ENCODE measurements at places on chromosomes 6 and 20. TPM values are rescaled to one million over a fixed set of nuclear protein-coding genes. Genes with fewer than 3 reads are reported as not detected.

GRCh38 chr6:3406891-3407809, 49.7 kb downstream of the SLC22A23 start:
- DNase-seq: no peak

- DNase-seq: no peak
Observed at GRCh38 chr6:46175446-46175845, 4.7 kb upstream of the ENPP5 start.

- no peak for DNase-seq
Observed at GRCh38 chr6:548517-548916, 108.4 kb downstream of the HUS1B start.

DNA sequence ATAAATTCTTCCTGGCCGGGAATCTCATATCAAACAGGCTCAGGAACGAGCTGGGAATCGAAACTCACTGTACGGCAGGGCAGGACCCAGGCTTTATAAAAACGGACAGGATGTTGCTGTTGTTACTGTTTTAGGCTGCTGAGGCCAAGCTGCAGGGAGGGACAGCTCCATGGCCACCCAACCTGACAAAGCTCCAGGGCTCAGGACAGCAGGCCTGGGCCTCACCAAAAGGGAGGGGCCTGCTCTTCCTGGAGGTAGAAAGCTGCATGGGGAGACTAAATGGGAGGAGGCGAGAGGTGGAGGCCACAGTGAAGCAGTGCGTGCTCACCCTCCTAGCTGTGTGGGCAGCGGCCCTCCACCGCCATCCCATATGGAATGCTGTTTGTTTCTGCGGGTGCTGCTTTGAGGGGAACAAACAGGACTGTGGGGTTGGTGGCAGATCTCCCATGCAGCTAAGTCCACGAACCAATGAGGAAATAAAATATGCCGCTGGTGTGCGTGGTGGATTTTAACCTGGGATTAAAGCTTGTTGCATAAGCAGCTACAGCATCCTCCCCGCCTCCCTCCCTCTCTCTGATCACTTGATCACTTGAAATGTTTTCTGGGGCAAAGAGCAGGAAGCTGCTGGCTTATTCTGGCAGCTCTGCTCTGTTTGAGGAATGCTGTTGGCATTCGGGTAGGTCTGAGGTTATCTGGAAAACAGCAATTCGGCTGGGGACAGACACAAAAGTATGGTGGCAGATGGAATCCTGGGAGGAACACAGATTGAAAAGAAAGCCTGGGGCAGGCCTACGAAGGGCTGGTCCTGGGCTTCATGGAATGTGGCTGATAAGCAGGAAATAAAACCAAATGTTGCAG, 2.4 kb upstream of the ZMYND8 start:
- peak; percentile 94 for DNase-seq

DNA sequence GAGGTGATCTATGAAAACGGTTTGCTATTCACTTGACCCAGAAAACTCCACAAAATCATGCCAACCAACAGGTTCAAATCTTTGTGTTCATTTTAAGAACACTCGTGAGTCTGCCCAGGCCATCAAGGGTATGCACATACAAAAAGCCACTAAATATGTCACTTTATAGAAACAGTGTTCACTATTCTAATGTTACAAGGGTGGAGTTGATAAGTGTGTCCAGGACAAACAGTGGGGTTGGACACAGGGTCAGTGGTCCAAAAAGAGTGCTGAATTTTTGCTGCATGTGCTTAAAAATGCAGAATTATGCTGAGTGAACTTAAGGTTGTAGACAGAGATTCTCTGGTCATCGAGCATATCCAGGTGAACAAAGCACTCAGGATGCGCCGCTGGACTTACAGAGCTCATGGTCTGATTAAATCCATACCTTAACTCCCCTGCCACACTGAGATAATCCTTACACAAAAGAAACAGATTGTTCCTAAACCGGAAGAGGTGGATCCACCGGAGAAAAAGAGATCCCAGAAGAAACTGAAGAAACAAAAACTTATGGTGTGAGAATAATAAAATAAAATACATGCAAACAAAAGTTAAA, 23.5 kb downstream of the KIAA0408 start:
- no peak for DNase-seq

- no peak for DNase-seq
Observed at GRCh38 chr6:112130878-112131277, 43.5 kb downstream of the FAM229B start.

- no peak for DNase-seq
Observed at GRCh38 chr6:39599341-39599740, 125.9 kb downstream of the KIF6 start.

- DNase-seq: no peak
Observed at GRCh38 chr6:134029495-134030455, 22.6 kb downstream of the SLC2A12 start.

- DNase-seq: no peak
Observed at GRCh38 chr6:36622901-36623546, 28.9 kb downstream of the SRSF3 start.

GRCh38 chr6:161835500-161836215, 561.8 kb upstream of the AGPAT4 start:
- no peak for DNase-seq

GRCh38 chr20:3658019-3658715, 5.0 kb downstream of the GFRA4 start:
- no peak for DNase-seq

DNA sequence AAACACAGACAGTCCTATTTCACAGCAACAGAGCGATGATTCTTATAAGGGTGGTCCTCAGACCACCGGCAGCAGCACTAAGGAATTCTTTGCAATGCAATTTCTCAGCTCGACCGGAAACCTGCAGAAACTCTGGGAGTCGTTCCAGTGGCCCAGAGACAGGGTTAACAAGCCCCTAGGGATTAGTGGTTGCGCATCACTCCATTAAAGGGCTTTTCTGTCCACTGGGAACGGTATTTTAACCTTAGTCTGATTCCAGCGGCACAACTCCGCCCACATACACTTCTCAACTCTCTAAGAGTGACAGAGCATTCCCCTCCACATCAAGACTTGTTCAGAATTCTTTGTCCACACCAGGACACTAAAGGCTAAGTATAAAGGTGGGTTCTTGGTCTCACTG, 341.5 kb downstream of the TFAP2A start:
- DNase-seq: no peak

GRCh38 chr6:72412709-72413044, 209.2 kb upstream of the KCNQ5 start:
- DNase-seq: no peak

DNA sequence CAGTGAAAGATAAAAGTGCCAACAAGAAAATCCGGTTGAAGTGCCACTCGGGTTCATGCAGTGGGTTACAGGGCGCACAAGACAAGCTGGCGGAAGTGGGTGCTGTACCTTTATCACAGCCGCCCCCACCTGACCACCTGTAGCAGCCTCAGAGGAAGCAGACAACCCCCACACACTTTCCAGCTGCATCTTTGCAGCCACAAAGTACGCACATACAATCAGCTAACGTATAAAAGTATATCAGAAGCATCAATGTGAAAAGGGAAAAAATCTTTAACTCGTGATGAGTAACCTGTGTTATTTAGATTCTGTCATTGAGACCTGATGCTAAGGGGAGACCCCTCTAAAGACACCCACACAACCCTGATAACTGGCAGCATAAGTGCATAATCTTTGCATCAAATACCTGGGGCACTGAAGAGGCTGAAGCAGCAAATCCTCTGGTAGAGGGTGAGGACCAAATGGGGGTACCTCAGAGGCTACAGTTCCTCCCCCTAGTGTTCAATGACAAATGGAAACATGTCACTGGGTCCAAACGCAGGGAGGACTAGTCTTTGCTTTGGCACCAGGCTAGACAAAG, 22.1 kb downstream of the BACH2 start:
- peak; percentile 52 for DNase-seq

- DNase-seq: no peak
Observed at GRCh38 chr6:45718871-45719270, 296.8 kb downstream of the CLIC5 start.

GRCh38 chr20:34111702-34112599, at the start of gene EIF2S2:
Gene EIF2S2 (minus strand): TSS chr20:34112243. CDS start chr20:34112110, 133 bp downstream.
- peak; percentile 98 for DNase-seq

GRCh38 chr20:5674176-5674660, 76.0 kb upstream of the SHLD1 start:
- no peak for DNase-seq

- DNase-seq: no peak
Observed at GRCh38 chr6:26441977-26442376, 1.7 kb downstream of the BTN3A3 start.

- DNase-seq: peak; percentile 77
Observed at GRCh38 chr6:169933839-169934698, 182.6 kb downstream of the ERMARD start.

GRCh38 chr20:24894488-24894887, 54.6 kb upstream of the CST7 start:
- no peak for DNase-seq

DNA sequence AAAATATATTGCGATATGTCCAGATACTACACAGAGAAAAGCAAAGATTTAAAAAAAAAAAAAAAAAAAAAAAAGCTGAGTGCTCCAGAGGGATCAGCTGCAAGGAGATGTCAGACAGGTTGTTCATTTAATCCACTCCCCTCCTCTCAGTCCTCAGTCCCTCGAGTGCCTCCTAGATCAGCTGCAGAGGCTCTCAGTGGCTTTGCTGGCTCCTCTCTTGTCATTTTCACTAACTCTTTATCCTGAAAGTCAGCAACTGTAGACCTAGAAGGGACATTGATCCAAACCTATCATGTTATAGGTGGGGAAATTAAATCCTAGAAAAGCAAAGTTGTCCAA, 61.6 kb downstream of the KIAA0319 start:
- no peak for DNase-seq

- DNase-seq: no peak
Observed at GRCh38 chr6:46032110-46032998, 16.7 kb upstream of the CLIC5 start.

DNA sequence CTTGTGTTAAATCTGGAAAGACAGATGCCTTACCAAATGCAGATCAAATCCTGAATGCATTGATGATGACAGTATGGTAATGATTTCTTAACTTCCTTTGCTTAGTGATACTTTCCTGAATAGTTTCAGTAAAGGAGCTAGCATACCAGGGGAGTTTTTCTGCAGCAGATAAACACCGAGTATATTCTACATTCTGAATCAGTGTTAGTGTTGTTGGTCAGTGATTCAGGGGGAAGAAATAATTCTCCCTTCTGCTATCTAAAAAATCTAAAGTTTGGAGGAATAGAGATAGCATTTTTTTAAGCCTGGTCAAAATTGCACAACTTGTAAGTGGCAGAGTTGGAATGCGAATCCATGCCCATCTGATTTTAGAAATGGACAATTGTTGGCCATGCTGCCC, 512.2 kb upstream of the MARCKS start:
- DNase-seq: no peak

DNA sequence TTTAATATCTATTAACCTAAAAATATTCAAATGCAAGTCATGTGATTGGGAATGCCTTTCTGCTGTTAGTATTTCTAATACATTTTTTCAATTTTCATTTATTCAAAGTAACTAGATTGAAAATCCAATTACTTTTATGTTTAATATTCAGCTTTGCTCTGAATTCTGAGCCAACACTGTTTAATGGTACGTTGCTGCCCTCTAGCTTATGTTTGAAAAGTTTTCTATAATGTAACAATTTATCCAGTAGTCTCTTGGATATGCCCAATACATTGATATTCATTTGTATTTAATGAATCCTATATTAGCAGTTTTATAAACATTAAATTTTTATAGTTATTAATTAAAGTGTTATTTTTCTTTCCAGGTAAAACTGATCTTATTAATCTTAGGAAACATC, 47.4 kb downstream of the LGSN start:
- no peak for DNase-seq

- no peak for DNase-seq
Observed at GRCh38 chr20:11920083-11920482, 2.4 kb downstream of the BTBD3 start.

GRCh38 chr6:107866606-107867301, 42.6 kb upstream of the SCML4 start:
- DNase-seq: no peak

- DNase-seq: no peak
Observed at GRCh38 chr20:63139837-63140236, 76.1 kb downstream of the YTHDF1 start.

- no peak for DNase-seq
Observed at GRCh38 chr6:162478192-162478671, 249.3 kb downstream of the PRKN start.

Gene ACOT8
- 35.7 TPM for total RNA-seq

Gene SRSF6
- total RNA-seq: 151 TPM

Gene RALGAPA2
- 76.9 TPM for total RNA-seq

Gene TSHZ2
- 42.9 TPM for total RNA-seq

Gene UNC93A
- total RNA-seq: 14.3 TPM

Gene C6orf163
- total RNA-seq: 2.6 TPM

Gene KCNB1
- total RNA-seq: 7.1 TPM

Gene MRS2
- 35.1 TPM for total RNA-seq

Gene ALDH5A1
- total RNA-seq: 20.7 TPM

Gene RIPK1
- total RNA-seq: 26.3 TPM

Gene KCNG1
- total RNA-seq: 9.9 TPM

Gene MCM8
- total RNA-seq: 4.1 TPM

Gene EMILIN3
- 0.63 TPM for total RNA-seq

Gene AFDN
- total RNA-seq: 226 TPM

Gene HCK
- total RNA-seq: 11.7 TPM

Gene CBLN4
- not detected for total RNA-seq

Data from mucosa of gallbladder (tissue), 1 donor.